ENCODE measurements at places on chromosomes 7 and 10.

DNA sequence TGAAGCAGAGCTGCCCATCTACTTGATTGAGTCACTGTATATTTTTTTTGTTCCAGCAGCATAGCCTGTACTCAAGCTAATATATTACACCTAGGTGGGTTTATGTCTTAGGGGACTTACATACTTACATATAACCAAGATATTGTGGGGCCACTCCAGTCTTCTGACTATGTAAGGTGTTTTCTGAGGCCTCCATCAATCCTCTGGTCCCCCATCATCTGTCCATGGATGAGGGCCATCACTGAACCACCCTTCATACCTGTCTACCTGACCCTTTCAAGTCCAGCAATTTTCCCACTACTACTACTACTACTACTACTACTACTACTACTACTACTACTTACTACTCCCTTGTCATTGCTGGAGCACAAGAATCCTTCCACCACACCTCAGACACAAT is 3.2 kb upstream of the FAM241B start:
- DNase-seq: no peak

GRCh38 chr10:69906425-69906824 is 104.7 kb downstream of the COL13A1 start:
- DNase-seq: no peak

DNA sequence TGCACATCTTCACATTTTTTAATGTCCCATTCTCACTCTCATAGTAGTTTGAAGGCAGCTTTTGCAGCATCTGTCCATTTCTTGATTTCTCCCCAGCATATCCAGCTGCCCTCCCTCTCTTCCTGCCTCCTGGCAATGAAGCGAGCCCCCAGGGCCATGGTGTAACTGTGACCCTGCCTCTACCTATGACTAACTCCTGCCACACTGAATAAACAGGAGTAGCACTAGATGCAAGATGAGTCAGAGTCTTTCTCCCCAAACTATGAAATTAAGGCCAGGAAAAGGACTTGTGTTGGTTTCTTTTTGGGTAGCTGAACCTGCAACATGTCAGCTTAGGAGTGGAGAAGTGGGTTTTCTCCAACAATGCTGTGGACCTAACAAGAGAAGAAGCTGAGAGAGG is 329.0 kb downstream of the RNLS start:
- DNase-seq: no peak

DNA sequence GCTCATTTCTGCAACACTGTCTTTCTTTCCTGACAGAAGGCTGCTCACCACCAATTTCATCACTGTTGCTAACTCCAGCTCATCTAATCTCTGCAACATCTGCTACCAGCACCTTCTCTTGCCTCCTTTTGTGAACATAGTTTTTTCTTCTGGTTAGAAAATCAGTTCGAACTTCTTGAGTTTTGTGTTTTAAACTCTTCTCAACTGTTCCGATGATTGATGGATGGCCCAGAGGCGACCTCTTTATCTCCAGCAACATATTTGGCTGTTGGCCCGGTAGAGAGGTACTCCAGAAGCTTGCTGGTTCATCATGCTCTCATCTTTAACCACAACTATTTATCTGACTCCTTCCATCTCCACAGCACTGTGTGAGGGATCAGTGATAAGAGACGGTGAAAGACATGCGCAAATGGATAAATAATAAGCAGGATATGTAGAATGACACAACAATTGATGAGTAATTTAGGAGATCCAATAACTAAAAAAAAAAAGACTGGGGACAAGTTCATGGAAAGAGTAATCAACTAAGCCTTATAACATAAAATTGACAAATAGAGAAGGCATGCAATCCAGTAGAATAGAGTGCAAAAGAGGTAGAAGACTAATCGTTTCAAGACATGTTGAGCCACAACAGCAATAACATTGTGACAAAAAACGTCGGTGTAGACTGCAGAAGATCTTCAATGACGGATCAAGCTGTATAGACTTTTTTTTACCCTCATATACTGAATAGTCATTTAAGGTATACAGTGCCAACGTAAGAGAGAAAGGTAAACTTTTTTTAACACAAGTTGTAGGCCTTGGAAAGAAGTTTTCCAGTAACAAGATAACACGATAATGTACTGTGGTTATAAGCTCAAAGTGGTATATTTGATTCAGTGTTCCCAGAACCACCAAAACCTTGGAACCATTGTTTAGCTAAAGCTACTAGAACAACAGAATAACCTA is 152.2 kb downstream of the CRPPA start:
- DNase-seq: no peak

- no peak for DNase-seq
Observed at GRCh38 chr10:248307-248706, 113.1 kb downstream of the ZMYND11 start.

DNA sequence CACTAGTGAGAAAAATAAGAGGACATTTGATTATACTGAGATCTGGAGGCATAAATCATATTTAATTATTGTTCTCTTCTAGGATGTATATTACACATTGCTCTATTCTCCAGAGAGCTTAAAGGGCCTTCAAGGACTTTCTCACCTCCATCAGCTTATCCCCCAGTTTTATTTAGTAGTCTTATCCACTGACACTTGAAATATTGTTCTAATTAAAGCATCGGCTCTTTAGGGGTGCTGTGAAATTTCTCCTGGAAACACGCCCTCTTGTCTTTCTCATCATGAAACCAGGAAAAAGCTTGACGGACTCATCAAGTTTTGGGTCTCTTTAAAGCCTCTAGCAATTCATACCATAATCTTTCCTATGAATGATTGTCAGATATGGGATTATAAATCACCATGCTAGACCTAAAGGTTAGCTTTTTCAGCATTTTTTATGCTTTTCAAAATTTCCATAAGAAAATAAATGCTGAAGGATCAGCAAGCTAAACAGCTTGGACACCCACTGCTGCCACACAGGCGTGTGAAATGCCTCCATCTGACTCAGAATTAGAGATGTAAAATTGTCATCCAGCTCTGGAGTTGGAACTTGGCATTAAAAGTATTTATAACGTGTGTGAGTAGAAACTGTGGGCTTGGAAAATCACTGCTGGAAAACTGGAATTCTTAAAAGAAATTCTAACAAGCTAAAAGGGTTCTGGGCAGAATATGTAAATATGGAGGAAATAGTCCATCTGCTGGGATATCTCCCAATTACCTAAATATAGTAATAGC is 216.3 kb downstream of the CHRM2 start:
- no peak for DNase-seq

DNA sequence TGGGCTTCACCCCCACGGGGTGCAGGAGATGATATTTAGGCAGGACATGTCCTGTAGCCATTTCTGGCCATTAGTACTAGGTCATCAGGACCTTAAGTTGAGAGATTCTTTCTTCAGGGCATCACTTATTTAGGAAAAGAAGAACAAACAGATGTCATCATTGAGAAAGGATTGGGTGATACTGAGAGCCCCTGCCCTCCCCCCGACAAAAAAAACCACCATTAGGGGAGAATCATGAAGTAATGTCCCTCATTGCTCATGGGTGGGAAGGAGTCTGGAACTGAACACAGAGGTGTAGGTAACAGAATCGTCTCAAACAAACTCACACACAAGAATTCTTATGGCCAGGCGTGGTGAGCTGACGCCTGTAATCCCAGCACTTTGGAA is 6.4 kb upstream of the ORAI2 start:
- DNase-seq: no peak

DNA sequence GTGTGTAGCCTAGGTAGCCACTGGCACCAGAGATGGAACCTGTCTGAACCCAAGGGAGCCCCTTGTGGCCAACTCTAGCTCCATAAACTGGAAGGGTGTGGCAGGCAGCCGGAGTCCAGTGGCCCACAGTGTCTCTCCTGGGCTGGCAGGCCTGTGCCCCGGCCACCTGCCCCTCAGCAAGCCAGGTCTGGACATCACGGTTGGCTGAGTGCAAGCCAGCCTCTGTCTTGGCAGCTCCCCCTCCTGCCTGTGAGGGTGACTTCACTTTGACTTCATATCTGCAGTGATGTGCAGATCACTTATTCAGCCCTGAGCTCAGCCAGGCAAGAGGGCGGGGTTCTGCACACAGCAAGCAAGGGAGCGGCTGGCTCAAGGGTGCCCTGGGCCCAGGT is 1.3 kb upstream of the RET start:
- DNase-seq: no peak

DNA sequence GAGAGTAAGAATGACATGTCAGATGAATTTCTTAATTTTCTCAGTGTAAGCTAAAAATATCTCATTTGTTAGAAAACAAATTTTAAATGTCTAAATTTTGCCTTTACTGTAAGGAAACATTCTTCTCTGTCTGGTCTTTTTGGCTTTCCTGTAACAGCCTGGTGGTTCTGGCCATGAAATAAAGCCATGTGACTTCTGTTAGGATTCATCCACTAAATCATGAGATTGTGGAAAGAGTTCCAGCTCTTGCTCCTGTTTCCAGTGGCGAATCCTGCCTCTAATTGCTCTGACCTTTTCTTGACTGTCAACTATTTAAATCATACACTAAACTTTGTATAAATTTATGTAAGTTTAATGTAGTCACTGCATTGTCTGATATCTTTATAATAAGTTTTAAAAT is 398.5 kb upstream of the AKR1E2 start:
- DNase-seq: no peak

DNA sequence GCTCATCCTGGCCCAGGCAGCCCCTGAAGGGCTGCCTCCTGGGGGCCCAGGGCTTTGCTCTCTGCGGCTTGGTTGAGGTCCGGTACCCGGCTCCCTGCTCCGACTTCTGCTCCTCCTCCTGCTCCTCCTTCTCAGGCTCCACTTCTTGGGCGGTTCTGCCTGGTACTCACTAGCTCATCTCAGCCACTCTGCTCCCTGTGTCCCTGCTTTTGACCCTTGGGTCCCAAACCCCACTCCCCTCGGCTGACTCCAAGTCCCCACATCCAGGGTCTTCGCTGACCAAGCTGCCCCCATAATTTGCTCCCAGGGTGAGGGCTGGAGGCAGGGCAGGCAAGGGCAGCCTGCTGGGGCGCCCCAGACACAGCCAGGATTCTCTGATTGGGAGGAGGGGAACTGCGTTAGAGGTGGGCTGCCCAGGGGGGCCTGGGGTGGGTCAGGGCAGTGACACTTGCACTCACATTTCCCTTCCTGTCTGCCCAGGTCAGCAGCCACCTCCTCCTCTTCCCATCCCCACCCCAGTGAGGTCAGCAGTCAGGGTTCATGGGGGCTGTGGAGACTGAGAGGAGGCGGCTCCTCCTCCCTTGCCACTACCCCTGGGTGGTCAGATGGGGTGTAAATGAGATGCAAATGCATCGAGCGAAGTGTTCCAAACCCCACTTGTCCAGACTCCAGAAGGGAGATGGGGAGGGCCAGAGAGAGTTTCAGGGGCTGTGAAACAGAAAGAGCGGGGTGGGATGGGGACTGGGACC is 2.2 kb downstream of the SMARCD3 start:
- DNase-seq: no peak

DNA sequence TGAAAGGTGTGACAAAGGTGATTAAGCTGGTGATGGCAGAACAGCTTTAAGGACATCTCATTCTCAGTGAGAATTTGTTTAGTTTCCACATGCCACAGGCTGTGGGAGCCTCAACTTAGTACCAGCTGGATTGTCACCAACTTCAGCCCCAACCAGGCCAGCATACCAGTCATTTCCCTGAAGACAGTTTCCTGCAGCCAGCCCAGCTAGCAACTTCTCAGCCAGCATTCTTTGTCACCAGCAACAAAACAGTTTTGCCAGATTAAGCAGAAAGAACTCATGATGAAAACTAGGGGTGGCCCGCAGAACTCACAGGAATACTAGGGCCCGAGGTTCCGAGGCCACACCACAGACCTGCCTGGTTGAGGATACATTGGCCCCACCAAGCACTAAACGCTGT is 68.8 kb upstream of the UNC5B start:
- DNase-seq: no peak

DNA sequence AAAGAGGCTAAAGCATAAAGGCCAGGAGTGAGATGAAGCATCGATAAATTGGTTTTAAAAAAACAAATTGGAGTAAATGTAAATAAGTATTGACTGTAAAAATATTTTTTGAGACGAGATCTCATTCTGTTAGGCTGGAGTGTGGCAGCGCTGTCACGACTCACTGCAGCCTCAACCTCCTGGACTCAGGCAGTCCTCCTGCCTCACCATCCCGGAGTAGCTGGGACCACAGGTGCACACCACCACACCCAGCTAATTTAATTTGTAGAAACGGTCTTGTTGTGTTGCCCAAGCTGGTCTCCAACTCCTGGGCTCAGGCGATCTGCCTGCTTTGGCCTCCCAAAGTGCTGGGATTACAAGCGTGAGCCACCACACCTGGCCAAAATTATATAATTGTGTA is 17.8 kb downstream of the HNRNPA2B1 start:
- DNase-seq: no peak

DNA sequence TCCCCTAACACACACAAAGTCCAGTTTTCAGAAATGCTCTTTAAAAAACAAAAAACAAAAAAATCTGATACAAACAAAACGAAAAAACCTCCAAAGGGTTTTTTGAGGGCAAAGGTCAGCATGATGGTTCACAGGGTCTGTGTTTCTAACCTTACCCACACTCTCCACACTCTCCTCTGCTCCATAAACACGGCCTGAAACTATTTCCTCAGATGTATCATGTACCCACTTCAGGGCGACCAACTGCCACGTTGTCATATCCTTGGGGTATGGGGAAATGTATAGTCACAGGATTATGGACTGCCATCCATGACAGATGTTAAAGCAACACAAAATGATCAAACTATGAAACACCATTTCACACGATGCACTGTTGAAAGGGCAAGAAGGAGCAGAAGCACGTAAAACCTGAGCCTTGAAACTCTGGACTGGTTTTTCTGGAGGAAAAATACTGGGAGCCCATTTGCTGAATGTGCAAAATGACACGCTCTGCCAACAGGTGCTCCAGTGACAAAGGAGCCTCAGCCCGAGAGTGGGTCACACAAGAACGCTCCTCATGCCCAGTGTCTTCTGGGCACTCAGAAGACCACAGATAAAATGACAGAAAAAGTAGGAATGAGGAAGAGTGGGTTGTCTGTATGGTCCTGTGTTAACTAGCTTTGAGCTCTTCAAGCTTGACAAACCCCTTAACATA is 15.8 kb downstream of the NAPEPLD start:
- no peak for DNase-seq

DNA sequence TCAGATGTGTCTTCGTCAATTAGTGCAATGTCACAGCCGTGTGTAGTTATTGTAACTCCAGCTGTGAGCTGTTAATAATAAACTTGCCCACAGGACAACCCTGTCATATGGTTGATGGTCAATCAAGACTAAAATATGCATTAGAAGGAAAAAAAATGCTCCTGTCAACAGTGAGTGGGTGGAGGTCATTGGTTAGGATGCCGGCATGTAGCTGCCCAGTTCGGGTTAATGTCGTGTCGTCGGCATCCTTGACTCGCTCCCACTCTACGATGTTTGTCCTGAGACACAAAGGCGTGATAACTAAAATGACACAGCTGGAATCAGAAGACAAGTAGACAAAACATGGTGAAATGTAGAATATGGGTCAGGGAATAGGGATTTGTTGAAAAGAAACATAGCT is 442.8 kb upstream of the NPVF start:
- no peak for DNase-seq

Data from left lung (tissue), 14 donors.